Activated T-cell treated with anti-CD3 and anti-CD28 coated beads for 1 hour (primary cell): ENCODE measurements at places on chromosomes 5 and 9.

DNA sequence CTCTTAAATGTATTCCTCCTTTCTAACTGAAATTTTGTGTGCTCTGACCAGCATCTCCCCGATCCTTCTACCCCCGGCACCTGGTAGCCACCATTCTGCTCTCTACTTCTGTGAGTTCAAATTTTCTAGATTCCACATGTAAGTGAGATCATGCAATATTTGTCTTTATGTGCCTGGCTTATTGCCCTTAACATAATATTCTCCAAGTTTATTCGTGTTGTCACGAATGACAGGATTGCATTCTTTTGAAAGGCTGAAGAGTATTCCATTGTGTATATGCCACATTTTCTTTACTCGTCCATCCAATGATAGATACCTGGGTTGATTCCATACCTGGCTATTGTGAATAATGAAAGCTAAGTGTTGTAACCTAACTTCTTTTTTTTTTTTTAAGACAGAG is 29.0 kb downstream of the FBXL7 start:
- no peak for DNase-seq

DNA sequence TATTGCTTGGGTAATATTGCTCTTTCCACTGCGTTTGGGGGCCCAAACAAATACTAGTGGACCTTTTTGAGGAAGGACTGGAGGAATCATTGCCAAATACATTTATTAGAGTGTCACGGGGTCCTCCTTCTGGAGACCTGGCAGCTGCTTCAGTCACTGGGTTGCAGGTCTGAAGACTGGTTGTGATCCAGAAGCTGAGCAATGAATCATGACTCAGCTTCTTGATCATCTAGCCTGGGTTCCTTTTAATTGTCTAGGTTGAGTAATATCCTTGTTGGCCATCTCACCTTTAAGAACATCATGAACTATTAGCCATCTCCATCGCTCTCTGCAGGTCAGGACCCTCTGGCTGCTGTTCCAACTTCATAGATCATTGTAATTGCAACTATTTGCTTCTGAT is 15.4 kb upstream of the UBAP1 start:
- DNase-seq, result no peak

DNA sequence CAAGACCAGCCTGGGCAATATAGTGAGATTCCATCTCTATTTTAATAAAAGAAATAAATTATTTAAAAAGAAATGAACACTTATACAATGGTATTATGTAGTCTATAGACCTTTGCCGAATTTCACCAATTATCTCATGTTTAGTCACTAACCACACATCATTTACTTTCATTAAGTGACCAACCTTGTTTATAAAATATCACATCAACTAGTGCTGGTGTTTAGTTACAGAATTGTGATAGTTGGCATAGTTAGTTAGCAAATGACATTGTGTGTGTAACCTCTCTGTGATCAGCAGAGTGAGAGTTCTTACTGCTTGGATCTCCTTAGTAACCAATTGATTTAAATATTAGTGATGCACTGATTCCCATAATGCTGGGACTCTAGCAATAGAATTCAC is 71.8 kb downstream of the PRR16 start:
- DNase-seq, result no peak

DNA sequence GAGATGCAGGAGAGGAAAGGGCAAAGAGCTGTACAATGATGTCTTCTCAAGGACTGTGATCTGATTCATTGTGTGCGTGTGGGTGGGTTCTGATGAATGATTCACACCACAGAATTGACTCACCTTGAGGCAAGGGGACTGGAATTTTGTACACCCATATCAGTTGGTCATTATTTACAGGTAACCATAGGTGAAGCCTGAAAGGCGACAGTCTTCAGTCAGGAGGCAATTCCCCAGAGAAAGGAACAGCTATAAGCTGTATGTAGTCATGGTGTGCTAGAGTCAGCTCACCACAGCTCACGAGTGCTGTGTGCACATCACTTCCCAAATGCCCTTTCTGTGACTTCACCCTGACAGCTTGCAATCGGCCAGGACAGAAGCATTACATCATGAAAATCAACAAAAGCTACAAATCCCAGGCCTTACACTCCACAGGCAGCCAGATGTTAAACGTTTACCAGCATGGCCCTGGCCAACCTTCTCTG is 87.6 kb upstream of the RPS23 start:
- DNase-seq, result no peak

GRCh38 chr5:141524604-141525597 is 36.0 kb downstream of the PCDHGC5 start:
- DNase-seq, result peak; percentile 40
